ENCODE measurements at places on chromosomes 7 and 10. TPM values are rescaled to one million over a fixed set of nuclear protein-coding genes. Genes with fewer than 3 reads are reported as not detected.

The EPHA1 gene
- 1.2 TPM for polyA plus RNA-seq

The HOXA4 gene
- 11.3 TPM for polyA plus RNA-seq

The KDM7A gene
- polyA plus RNA-seq, result 1.4 TPM

- H3K4me1 ChIP-seq, result no peaks in the 10 kb centered on the region
- no peak overlapping the region for H3K4me3 ChIP-seq
- H3K27me3 ChIP-seq, result no peaks in the 10 kb centered on the region
- peak; percentile 88 for DNase-seq
- no peak overlapping the region for H3K27ac ChIP-seq
These were observed 21.2 kb downstream of the ATP6V1F start for GRCh38 chr7:128883622-128884448.

DNA sequence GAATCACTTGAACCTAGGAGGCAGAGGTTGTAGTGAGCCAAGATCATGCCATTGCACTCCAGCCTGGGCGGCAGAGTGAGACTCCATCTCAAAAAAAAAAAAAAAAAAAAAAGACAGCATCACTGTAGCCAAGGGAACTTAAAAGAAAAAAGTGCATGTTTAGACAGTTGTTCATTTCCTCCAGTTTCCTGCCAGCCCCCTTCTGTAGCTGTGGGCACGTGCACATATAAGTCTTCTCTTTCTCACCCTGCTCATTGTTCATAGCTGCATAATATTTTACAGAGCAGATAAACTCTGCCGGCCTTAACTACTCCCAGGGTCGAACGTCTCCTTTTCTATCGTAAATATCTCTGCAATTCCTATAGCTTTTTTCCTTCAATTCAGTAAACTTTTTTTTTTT is 132.6 kb downstream of the LHPP start:
- H3K27me3 ChIP-seq, result no peaks in the 10 kb centered on the region
- H3K27ac ChIP-seq, result no peak overlapping the region
- DNase-seq, result no peak
- no peak overlapping the region for H3K4me3 ChIP-seq
- peaks cover 10% of the 10 kb centered on the region for H3K4me1 ChIP-seq
- no peaks in the 10 kb centered on the region for H3K36me3 ChIP-seq

DNA sequence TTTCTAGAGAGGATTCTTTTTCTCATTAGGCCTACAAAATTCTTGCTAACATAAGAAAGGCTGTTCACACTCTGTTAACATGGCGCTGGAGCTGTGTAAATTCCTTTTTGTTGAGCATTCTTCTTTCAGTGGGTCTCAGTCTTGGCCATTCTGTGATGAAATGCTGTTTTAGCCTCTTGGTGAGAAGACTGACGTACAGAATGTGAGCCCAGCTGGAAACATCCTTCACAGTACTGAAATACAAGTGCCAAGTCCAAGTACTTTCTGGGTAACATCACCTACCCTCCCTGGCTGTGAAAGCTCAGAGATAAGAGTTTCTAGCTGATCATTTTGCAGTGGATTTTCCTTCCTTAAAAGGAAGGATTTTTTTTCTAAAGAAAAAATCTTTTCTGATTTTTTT is 231.8 kb downstream of the AHR start:
- H3K4me1 ChIP-seq, result no peaks in the 10 kb centered on the region
- no peaks in the 10 kb centered on the region for H3K27me3 ChIP-seq
- no peak for DNase-seq
- H3K4me3 ChIP-seq, result no peak overlapping the region

DNA sequence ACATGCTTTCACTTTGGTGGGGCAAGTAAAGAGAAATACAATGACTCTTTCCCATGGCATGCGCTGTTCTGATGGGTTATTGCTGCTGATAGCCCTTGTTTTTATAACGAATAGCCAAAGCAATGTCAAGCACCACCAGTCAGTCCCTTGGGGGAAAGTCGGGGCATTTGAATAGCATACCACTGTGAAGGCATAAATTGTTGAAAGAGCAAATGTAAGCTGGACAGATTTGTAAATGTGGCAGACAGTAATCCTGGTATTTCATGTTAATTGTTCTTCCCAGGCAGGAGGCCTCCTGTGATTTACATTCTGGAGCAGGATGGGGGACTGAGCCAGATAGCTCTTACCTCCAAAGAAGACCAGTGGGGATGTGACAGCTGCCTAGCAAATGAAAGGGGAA is 293.3 kb downstream of the ADRA2A start:
- no peaks in the 10 kb centered on the region for H3K27me3 ChIP-seq
- H3K27ac ChIP-seq, result no peak overlapping the region
- no peaks in the 10 kb centered on the region for H3K36me3 ChIP-seq
- no peak overlapping the region for H3K4me3 ChIP-seq
- DNase-seq, result no peak

- no peaks in the 10 kb centered on the region for H3K36me3 ChIP-seq
- no peaks in the 10 kb centered on the region for H3K27me3 ChIP-seq
- no peak overlapping the region for H3K27ac ChIP-seq
These were observed 16.4 kb downstream of the CUX1 start for GRCh38 chr7:101833799-101834198.

- H3K4me1 ChIP-seq, result no peaks in the 10 kb centered on the region
- H3K27ac ChIP-seq, result no peak overlapping the region
- no peaks in the 10 kb centered on the region for H3K36me3 ChIP-seq
- no peaks in the 10 kb centered on the region for H3K27me3 ChIP-seq
- DNase-seq, result no peak
These were observed 66.4 kb downstream of the CDHR3 start for GRCh38 chr7:106029451-106029850.

DNA sequence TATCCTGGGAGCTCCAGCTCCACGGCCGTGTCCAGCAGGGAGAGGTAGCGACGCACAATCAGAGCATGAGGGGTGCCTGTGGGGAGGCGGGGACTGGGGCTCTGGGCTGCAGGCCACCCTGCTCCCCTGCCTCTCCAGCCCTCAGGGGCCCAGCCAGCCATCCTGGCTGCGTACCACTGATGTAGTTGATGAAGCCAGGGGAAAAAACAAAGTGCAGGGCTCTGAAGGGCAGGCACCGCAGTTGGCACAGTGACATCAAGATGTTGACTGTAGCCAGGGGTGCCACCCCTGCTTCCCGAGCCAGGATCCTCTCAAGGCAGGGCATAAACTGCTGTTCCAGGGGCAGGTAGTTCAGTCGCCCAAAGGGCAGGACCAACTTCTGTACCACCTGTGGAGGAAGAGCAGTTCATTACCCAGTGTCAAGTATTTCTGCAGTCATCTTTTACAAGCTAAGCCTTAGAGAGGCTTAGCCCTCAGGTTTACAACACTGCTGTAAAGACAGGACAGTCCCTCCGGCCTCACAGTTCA is 2.8 kb downstream of the FASTK start:
- peaks cover 28% of the 10 kb centered on the region for H3K36me3 ChIP-seq
- H3K27ac ChIP-seq, result no peak overlapping the region
- no peaks in the 10 kb centered on the region for H3K27me3 ChIP-seq
- peaks cover 44% of the 10 kb centered on the region for H3K4me1 ChIP-seq

DNA sequence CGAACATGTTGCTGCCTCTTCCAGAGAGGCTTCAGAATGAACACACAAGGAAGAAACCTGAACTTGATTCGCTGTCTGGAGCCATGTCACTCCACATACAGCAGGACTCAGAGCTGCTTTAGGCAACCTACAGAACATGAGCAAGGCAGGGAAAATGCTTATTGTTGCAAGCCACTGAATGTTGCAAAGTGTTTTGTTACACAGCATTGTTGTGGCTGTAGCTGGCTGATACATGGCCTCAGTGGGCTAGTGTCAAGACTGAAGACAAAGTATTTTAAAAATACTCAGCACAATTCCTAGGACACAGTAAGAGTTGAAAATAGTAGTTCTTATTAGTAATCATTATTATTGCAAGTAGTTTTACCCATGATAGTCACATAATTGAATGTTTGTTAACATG is 3.1 kb upstream of the CHST15 start:
- no peaks in the 10 kb centered on the region for H3K36me3 ChIP-seq
- no peak overlapping the region for H3K27ac ChIP-seq
- no peaks in the 10 kb centered on the region for H3K27me3 ChIP-seq
- DNase-seq, result no peak

DNA sequence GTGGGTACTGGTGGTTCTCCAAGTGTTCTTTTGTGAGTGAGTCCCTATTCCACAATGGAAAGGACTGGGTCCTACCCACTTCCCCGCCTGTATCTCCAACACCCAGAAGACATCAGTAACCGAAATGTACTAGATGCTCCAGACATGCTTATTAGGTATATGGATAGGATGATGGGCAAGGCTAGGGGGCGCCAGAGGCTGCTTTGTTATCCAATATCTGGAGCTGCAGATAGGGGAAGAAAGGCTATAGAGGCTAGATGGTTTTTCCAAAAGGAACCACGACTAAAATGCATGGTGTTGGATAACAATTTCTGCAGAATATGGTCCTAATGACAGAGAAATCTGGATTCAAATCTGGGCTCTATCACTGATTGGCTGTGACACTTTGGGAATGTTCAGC is 56.2 kb upstream of the TM9SF3 start:
- H3K27me3 ChIP-seq, result no peaks in the 10 kb centered on the region
- H3K4me1 ChIP-seq, result no peaks in the 10 kb centered on the region
- peak; percentile 56 for DNase-seq
- H3K27ac ChIP-seq, result no peak overlapping the region
- no peak overlapping the region for H3K4me3 ChIP-seq

GRCh38 chr10:44781131-44781530 is 130.0 kb upstream of the TMEM72 start:
- no peaks in the 10 kb centered on the region for H3K27me3 ChIP-seq
- no peak overlapping the region for H3K4me3 ChIP-seq
- H3K4me1 ChIP-seq, result no peaks in the 10 kb centered on the region
- no peaks in the 10 kb centered on the region for H3K36me3 ChIP-seq
- H3K27ac ChIP-seq, result no peak overlapping the region

- DNase-seq, result no peak
- no peaks in the 10 kb centered on the region for H3K27me3 ChIP-seq
- H3K4me3 ChIP-seq, result no peak overlapping the region
- no peak overlapping the region for H3K27ac ChIP-seq
- peaks cover 17% of the 10 kb centered on the region for H3K4me1 ChIP-seq
- H3K36me3 ChIP-seq, result no peaks in the 10 kb centered on the region
These were observed 85.4 kb downstream of the ATXN7L1 start for GRCh38 chr7:105790996-105791395.

- H3K4me3 ChIP-seq, result no peak overlapping the region
- H3K27ac ChIP-seq, result no peak overlapping the region
- no peak for DNase-seq
- H3K27me3 ChIP-seq, result no peaks in the 10 kb centered on the region
These were observed 149.5 kb upstream of the LRGUK start for GRCh38 chr7:133977409-133978274.

- peaks cover 9% of the 10 kb centered on the region for H3K4me1 ChIP-seq
- no peak overlapping the region for H3K4me3 ChIP-seq
- H3K36me3 ChIP-seq, result no peaks in the 10 kb centered on the region
These were observed 4.0 kb downstream of the CREM start for GRCh38 chr10:35130663-35131062.

DNA sequence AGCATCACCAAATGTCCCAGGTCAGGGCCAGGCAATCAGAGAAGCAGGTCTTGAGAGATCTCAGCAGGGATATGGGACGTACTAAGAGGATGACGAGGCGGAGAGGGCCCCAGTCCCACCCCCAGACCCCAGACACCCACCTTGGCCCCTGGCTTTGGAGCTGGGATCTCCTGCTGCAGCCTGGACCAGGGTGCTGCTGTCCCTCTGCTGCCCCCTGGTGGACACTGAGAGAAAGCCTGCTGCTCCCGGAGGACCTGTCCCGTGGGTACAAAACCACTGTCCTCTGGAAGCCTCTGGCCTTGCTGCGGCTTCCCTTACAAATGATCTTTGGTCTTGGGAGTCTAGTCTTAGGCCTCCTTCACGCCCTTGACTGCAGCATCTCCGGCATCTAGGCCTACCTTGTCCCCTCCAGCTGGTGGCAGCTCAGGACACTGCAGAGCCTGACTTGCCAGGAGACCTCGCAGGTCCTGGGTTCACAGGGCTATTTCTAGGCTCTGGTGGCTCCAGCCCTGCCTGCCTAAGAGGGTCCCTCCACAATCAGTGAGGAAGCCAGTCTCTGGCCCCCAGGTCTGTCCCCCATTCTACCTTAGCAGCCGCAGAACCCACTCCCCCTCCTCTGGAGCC is 97.1 kb downstream of the RGS10 start:
- no peaks in the 10 kb centered on the region for H3K4me1 ChIP-seq
- DNase-seq, result peak; percentile 93
- H3K4me3 ChIP-seq, result no peak overlapping the region
- H3K36me3 ChIP-seq, result no peaks in the 10 kb centered on the region
- no peaks in the 10 kb centered on the region for H3K27me3 ChIP-seq
- H3K27ac ChIP-seq, result no peak overlapping the region

GRCh38 chr7:112896026-112896601 is 105.9 kb upstream of the TMEM168 start:
- H3K27ac ChIP-seq, result no peak overlapping the region
- H3K36me3 ChIP-seq, result no peaks in the 10 kb centered on the region
- H3K4me1 ChIP-seq, result no peaks in the 10 kb centered on the region
- H3K4me3 ChIP-seq, result no peak overlapping the region
- no peak for DNase-seq

DNA sequence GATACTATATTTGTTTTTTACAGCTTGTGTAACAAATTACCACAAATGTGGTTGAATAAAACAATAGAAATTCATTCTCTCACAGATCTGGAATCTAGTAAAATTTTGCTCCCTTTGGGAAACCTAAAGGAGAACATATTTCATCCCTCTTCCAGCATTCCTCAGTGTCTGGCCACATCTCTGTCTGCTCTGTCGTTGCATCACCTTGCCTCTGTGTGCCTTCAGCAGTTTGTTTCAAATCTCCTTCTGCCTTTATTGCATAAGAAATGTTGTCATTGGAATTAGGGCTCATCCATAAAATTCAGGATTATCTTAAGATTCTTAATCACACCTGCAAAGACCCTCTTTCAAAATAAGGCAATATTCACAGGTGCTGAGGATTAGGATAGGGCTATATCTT is 14.5 kb downstream of the OR2A14 start:
- H3K36me3 ChIP-seq, result no peaks in the 10 kb centered on the region
- H3K4me1 ChIP-seq, result no peaks in the 10 kb centered on the region
- no peak for DNase-seq
- peaks cover 6% of the 10 kb centered on the region for H3K27me3 ChIP-seq

- H3K27me3 ChIP-seq, result no peaks in the 10 kb centered on the region
- H3K36me3 ChIP-seq, result no peaks in the 10 kb centered on the region
- H3K4me3 ChIP-seq, result no peak overlapping the region
- H3K27ac ChIP-seq, result peak overlapping the region; percentile 87
- DNase-seq, result peak; percentile 64
These were observed 86.7 kb downstream of the ZMIZ1 start for GRCh38 chr10:79155301-79156081.

DNA sequence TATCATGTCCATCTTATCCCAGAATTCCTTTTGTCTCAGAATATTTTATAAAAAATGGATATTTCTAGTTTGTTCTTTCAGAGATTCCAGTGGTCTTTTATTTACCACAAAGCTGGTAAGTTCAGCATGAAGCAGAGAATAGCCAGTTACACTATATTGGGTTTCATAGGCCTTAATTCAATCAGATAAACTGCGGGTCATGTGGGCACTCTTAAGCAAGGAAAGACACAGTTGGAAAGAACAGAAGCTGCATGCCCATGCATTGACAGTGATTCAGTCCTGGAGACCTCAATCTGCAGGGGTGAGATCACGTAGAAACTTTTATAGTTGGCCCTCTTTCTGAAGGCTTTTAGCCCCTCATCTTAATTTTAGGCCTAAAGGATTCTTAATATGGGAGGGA is 281.3 kb upstream of the IGFBP3 start:
- H3K4me3 ChIP-seq, result no peak overlapping the region
- no peak for DNase-seq
- H3K27me3 ChIP-seq, result no peaks in the 10 kb centered on the region
- no peaks in the 10 kb centered on the region for H3K4me1 ChIP-seq
- H3K36me3 ChIP-seq, result no peaks in the 10 kb centered on the region

Data from adrenal gland (tissue), 19 donors.